ENCODE measurements at places on chromosomes 5 and 9.

DNA sequence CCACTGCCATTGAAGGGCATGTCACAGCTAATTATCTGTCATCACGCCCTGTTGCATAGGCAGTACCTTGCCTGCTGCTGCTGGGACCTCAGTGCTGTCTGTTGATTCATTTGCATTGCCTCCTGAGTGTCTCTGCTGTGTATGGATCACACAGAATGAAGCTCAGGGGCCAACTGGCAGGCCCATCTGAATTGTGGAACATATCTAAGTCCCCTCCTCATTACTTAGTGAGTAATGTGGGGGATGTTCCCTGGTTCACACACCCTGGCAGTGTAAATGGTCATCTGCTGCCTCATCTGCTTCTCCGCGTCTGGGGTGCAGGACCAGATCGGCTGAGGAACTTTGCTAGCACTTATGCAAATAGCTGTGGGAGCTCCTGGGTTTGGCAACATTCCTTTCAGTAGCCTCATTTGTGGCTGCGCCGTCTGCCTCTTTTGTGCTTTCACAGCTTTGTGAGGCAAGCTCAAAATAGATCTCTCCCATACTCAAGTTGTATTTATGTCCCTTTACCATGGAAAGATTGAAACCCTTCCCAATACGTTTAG, 25.4 kb downstream of the TYRP1 start:
- no peak for DNase-seq

- no peak for DNase-seq
Observed at GRCh38 chr9:21440139-21440538, at the start of gene IFNA1. Gene IFNA1, plus strand, starts transcription at chr9:21440439. Its CDS starts 69 bp downstream, at chr9:21440508.

GRCh38 chr5:59569158-59569557, 324.4 kb downstream of the PDE4D start:
- no peak for DNase-seq

DNA sequence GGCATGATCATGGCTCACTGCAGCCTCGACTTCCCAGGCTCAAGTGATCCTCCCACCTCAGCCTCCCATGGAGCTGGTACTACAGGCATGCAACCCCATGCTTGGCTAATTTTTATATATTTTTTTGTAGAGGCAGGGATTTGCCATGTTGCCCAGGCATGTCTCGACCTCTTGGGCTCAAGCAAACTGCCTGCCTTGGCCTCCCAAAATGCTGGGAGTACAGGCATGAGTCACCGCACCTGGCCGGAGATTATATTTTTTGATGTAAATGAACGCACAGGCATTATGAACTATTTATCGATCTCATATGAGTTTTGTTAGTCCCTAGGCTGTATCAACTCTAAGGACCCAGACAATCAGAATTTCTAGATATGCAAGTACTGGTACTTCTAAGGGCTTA, 25.5 kb upstream of the CEP120 start:
- no peak for DNase-seq

GRCh38 chr9:37835821-37836220, 35.2 kb downstream of the DCAF10 start:
- no peak for DNase-seq

DNA sequence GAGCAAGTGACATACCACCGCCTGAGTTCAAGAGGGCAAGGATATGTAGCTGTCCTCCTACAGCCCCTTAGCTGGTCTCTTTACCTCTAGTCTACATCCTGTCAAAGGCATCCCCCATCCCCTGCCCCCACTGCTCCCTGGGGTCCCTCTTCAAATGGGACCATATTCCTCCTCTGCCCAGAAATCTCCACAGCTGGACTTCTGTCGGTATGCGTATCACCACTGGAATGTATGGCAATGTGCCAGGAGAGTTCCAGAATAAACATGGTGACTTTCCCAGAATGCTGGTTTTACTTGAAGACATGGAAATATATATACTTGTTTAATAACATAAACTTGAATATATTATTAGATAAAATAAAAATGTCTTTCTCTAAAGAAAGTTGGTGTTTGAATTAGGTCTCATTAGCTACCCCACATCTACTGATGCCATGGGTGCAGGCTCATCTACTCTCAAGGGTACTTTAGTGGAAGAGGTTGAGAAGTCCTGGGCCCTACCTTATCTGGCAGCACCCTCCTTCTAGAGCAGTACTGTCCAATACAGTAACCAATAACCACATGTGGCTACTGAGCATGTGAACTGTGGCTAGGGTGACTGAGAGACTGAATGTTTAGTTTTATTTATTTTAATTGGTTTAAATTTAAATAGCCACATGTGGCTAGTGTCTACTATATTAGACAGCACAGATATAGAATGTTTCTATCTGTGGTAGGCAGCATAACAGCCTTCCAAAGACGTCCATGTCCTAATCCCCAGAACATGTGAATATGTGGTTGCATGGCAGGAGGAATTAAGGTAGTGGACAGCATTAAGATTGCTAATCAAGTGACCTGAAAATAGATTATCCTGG, 181.7 kb upstream of the SLC30A5 start:
- DNase-seq, result no peak

Measured in NCI-H1436 (cell line).